ENCODE measurements at places on chromosomes 2 and 18. TPM values are rescaled to one million over a fixed set of nuclear protein-coding genes. Genes with fewer than 3 reads are reported as not detected.

The MAP3K19 gene
- not detected for total RNA-seq

The UGT1A10 gene
- not detected for total RNA-seq

The ADD2 gene
- total RNA-seq = 28.7 TPM

The AOX1 gene
- 3.5 TPM for total RNA-seq

The SERPINB7 gene
- 1.7 TPM for total RNA-seq

The C1QL2 gene
- total RNA-seq = 0.06 TPM

The RRM2 gene
- 198 TPM for total RNA-seq

The PER2 gene
- total RNA-seq = 3.1 TPM

The GTF2A1L gene
- not detected for total RNA-seq

The RDH14 gene
- total RNA-seq = 36.9 TPM

Measured in A549 treated with CORT108297 at 1 μM for 4 hours (cell line).